ENCODE measurements at places on chromosomes 2 and 18.

DNA sequence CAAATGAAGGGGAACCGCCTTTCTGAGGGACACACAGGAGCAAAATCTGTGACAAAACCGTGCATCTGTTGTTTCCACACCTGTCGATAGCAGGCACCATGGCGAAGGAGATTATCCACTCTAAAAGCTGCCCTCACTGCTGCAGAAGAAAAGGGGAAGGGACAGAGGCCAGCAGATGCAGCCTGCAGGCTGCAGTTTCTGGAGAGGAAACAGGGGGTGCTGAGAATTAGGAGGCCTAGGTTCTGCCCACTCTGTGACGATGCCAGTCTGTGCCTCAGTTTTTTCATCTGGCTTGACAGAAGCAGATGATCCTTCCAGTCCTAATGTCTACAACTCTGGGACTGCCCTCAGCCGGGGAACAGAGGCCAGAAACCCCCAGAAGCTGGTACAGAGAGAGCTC is 17.7 kb downstream of the PAX8 start:
- DNase-seq = no peak

GRCh38 chr2:24276349-24276899 is 83.9 kb downstream of the ITSN2 start:
- no peak for DNase-seq

DNA sequence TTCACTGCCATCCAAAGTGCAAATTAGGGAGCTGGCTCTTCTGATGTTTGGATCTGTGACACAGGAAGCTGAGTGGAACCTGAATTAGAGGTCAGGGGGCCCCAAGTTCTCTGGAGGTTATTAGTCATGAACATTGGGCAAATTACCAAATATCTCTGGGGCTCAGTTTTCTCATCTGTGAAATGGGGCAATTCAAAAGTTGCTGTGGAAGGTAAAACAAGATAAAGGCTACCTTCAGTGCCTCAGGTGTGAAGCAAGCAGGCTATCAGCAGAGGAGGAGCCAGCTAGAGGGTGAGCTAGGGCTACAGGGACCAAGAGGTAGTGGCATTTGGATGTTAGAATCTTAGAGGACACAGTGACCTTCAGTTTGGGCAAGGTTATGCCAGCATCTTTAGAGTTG is 89.4 kb upstream of the FAM136A start:
- DNase-seq = no peak

- DNase-seq = no peak
Measured at GRCh38 chr2:14451312-14451711, 181.2 kb upstream of the LRATD1 start.

GRCh38 chr2:78290581-78291214 is 734.8 kb upstream of the REG3G start:
- no peak for DNase-seq

GRCh38 chr2:207813221-207813916 is 43.7 kb upstream of the FZD5 start:
- DNase-seq = no peak

DNA sequence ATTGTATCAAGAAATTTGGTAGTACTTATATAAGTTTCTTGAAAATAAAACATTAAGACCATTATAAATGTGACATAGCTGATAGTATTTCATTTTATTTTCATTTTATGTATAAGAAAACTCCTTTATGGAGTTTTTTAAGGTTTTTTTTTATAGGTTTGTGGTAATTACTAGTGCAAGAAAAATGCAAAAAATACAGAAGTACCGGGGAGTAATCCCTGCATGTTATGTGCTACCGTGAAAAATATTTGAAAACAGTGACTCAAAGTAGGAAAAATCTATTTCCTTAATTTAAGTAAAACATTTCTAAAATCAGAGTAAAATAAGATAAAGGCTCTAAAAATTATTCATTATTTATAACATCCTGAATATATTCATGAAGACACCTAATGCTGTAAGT is 21.6 kb downstream of the ZSWIM2 start:
- no peak for DNase-seq

- DNase-seq = no peak
Measured at GRCh38 chr2:98524168-98524567, 79.5 kb downstream of the INPP4A start.

DNA sequence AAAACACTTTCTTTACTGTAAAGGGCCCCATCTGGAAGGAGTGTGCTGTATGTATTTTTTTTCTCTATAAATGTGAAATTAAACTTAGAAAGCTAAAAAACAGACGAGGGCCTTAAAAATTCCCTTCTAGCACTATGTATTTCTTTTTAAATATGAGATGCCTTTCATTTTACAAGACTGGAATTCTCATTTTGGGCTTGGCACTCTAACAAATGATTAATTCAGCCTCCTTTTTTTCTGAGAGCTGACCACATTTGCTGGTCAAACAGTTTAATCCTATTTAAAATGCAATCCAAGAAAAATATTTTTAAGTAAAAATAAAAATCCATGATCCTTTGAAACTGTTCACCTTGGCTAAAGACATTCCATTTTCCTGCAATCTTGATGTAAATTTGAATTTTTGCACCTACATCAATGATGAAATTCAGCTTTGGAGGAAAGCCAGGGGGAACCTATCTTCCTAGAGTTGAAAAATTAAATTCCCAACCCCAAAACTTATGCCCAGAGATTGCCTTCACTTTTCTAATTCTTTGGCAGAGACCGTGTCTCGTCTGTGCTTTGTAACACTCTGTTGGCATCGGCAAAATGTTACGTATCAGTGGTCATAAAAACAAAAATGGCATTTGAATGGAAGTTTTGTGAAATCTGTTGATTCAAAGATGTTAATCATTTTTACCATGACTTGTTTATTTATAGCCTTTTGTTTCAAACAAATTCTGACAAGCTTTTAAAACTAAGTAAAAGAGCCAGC is 284.5 kb downstream of the ZNF521 start:
- DNase-seq = no peak

DNA sequence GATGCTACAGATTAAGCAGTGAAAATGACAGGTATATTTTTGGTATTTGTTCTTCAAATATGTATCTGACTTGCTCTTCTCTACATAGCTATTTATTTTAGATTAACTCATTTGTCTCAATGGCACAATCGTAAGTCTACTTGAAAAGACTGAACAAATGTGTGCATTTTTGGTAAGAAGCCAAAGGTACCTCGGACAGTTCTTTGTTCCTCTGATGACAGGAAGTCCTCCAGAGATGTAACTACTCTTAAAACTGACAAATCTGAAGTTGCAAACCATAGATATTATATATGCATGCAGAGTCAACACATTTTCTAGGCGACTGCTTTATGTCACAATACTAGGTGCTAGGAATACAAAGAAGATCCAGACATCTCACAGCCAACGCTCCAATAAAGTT is 36.7 kb downstream of the NDUFAF7 start:
- DNase-seq = no peak

DNA sequence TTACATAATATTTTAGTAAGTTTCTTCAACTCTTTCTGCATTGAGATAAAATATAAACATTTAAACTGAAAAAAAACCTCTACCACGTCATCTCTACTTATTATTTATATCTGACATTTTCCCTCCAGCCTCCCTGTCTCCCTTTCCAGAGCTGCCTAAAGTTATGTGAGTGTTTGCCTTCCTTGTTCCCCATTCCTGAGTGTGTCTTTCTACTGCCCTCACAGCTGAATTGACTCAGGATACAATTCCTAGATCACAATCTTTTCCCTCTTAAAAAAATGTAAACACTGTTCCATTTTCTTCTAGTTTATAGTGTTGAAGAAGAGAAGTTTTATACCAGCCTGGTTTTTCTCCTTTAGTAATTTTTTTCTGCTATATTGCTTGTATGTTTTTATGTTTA is 5.3 kb downstream of the TRPM8 start:
- no peak for DNase-seq

GRCh38 chr2:97701851-97702465 is 11.4 kb upstream of the ZAP70 start:
- DNase-seq = no peak

DNA sequence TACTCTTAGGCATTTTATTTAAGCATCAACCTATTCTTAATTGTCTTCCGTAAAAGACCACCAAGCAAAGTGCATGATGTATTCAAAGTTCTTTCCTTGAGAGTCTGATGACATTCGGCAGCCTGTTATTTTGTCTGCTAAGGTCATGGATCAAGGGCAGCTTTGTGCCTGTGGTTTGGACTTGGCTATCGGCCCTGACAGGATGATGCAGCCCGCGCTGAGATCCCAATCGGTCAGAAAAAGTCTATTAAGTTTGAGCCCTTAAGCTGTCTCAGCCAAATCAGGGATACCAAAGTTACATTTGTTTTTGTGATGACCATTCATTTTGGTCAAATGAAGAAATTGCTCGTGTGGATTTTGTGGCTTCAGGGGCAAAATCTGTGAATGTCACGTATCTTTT is 718.9 kb upstream of the FANCL start:
- DNase-seq = no peak

DNA sequence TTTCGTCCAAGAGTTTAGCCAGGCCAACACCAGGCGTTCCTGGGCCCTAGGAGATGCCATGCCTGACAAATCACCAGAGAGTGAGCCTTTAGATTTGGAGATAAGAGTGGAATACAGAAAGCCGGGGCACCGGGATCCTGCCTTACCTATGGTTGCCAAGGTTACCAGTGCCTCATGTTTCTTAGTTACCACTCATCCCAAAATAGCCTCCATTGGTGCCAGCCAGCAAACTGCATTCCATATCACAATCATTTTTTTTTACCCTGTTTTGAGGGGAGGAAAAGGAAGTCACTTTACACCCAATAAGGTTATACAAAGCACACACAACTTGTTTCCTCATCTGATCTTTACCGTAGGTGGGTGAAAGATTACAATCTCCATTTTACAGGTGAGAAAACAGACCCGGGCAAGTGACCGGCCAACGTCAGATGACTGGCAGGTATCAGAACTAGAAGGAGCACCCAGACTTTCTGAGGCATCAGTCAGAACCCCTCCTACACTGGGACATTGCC is 48.3 kb upstream of the PDIA6 start:
- no peak for DNase-seq

- DNase-seq = no peak
Measured at GRCh38 chr2:156864325-156864724, 393.2 kb upstream of the GALNT5 start.

DNA sequence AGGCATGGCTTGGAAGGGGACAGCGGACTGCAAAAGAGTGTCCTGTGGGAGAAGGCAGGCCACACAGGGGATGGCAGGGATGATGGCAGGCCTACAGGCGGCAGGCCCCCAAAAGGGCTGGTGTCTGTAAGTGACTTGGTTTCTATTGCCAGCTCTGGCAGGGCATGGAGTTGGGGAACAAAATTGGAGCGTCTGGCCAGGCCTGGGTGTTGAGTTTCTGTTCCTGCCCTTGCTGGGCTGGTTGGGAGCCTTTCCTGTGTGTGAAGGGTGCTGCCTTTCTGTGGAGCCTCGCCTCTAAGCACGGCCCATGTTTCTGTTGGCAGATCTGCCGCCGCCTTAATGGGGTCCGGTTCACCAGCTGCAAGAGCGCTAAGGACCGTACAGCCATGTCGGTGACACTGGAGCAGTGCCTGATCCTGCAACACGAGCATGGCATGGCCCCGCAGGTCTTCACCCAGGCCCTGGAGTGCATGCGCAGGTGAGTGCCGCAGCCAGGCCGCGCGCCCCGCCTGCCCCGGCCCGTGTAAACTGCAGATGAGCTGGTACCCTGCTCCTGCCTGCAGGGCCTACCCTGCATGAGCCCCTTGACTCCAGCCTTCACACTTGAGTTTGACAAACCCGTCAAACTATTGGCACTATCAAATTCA is 31.5 kb downstream of the COA5 start:
- DNase-seq = no peak

DNA sequence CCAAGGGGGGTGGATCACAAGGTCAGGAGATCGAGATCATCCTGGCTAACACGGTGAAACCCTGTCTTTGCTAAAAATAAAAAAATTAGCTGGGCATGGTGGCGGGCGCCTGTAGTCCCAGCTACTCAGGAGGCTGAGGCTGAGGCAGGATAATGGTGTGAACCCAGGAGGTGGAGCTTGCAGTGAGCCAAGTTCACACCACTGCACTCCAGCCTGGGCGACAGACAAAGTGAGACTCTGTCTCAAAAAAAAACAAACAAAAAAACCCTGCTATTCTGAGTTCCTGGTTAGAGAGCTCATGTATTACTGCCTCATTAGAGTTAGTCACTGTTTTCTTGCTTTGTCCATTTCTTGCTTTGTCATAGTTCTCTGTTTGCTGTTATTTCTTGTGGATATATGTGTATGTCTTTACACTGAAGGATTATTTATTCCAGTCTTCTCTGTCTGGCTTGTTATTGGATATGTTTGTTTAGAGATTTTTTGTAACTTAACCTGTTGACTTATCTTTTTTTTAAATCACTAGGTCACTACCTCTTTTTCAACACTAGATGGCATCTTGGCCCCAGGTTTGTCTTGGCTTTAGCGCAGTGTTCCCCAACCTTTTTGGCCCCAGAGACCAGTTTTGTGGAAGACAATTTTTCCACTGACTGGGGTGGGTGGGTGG is 17.0 kb downstream of the TTLL4 start:
- no peak for DNase-seq

DNA sequence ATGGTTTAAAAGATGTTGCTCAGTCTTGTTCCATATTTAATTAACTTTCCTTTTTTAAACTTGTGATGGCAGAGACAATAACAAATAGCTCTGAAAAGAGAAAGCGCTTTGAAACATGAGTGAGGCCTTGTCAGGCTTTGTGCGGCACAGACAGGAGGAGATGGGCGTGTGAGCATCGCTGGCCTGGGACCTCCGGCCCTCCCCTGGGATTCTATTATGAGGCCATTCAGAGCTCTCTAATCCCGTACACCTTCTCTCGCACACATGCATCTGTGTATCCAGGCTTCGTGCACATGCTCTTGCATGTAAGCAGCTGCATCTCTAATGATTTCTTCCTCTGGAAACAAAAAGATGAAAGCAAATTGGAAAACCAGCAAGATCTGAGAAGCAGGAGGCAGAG is 313.7 kb downstream of the ZNF521 start:
- DNase-seq = no peak

GRCh38 chr2:128473175-128474035 is 154.7 kb upstream of the HS6ST1 start:
- no peak for DNase-seq

- no peak for DNase-seq
Measured at GRCh38 chr2:54942373-54942772, 107.9 kb downstream of the RTN4 start.

GRCh38 chr2:122363885-122364284 is 608.4 kb downstream of the TSN start:
- DNase-seq = no peak

DNA sequence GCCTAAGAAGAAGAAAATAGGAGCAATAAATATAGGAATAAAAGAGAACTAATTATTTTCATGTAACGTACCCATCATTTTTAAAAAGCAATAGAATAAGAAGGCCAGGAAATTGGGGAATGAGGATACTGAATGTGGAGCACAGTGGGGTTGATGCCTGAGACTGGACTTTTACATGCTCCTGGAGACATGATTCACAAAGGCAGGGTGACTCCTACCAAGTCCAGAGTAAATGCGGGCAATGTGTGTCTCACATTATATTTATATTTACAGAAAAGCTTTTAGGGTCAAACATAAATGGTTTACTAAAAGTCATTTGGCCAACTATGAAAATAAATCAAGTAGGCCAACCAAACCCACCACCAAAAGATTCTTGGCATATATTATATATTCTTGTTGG is 87.9 kb upstream of the COL5A2 start:
- DNase-seq = no peak

GRCh38 chr2:108414256-108414876 is 34.6 kb upstream of the GCC2 start:
- no peak for DNase-seq

- DNase-seq = no peak
Measured at GRCh38 chr2:206457188-206457634, 13.9 kb downstream of the ADAM23 start.

- DNase-seq = no peak
Measured at GRCh38 chr2:49105506-49105905, 48.8 kb downstream of the FSHR start.

- no peak for DNase-seq
Measured at GRCh38 chr18:51659781-51660180, 462.3 kb upstream of the MEX3C start.

Data from NCI-H2081 treated with DMSO at 0.1 percent for 48 hours (cell line).